Right atrium auricular region (tissue), 2 donors: ENCODE measurements at places on chromosomes 7 and 10. TPM values are rescaled to one million over a fixed set of nuclear protein-coding genes. Genes with fewer than 3 reads are reported as not detected.
A peak's percentile ranks its signal among the peaks of the same experiment; 100 is the strongest.

GRCh38 chr10:3666525-3667302 is 118.3 kb downstream of the KLF6 start:
- no peak for DNase-seq

- no peak for DNase-seq
Observed at GRCh38 chr7:84688671-84689070, 494.1 kb upstream of the SEMA3A start.

GRCh38 chr7:106332201-106332600 is 47.4 kb upstream of the NAMPT start:
- no peak for DNase-seq

GRCh38 chr7:156753630-156754029 is 113.1 kb downstream of the RNF32 start:
- no peak for DNase-seq

DNA sequence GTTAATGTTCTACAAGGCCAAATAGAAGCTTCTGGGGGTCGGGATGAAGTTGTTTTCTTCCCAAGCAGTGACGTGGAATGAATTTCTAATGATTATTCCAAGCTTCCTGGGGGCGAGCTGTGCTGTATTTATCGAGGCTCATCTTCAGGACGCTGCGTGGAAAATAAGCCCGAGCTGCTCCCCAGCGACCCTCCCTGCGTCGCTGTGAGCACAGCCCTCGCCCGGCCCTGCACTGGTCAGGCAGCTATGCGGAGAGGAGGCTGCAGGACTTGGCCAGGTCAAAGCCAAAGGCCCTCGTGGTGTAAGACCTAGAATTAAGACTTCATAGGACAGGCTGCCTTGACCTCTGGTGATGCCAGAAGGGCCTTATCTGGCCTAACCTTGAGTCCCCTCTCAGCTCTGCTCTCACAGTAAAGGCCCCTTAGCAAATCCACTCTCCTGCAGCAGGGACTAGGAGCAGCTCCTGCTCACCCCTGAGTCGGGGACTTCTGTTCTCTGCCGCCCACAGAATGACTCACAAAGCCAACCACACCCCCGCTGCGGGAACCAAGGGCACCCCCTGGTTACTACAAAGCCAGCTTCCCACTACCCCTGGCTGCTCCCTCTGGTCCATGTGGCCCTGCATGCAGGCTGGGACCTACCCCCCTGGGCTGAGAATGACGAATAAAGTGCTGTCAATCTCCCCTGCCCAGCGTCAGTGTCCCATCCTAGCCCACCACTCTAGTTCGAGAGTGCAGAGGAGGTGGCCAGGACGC is 501.6 kb downstream of the TCERG1L start:
- DNase-seq: peak; percentile 44

LBX1 gene
- not detected for total RNA-seq

SRRM3 gene
- total RNA-seq: 27.1 TPM

DNA sequence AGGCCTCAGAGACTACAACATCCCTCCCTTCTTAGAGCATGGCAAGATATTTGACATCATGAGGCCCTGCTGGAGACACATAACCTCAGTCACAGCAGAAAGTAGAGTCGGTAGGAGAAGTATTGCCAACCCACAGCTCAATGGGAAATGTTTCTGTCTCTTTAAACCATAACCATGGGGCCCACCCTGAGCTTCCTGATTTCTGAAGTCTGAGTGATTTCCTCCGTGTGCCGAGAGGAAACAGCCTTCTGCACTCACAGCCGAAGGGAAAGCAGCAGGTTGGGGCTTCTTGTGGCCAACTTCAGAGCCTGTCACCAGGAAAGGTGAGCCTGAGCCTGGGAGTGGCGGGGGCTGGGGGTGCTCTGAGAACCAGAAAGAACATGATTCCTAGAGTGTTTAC is at the start of gene GIMAP1:
Gene GIMAP1, plus strand, starts transcription at position 246 of the 400 bp plus-strand sequence. CDS start 2,435 bp downstream, outside the sequence.
- DNase-seq: peak; percentile 73

GRCh38 chr10:29109707-29110571 is 178.9 kb upstream of the LYZL1 start:
- no peak for DNase-seq

DNA sequence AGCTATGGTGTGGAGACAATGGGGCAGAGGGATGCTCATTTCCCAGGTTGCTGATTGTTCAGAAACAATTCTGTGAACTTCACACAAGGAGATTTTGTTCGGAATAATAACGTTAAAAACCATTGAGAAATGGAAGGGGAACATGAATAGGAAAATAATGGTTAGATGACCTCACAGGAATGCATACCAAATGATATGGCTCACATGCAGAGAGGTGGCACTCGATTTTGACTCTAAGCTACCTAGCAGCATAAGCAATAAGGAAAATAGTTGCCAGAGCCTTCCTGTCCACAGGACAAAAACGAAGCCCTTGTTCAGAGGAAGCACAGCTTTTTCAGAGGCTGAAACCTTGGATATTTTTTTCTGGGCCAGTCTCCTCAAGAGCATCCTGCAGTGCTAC is 293.1 kb downstream of the ZEB1 start:
- DNase-seq: no peak

- DNase-seq: no peak
Observed at GRCh38 chr10:11876324-11876723, 53.2 kb downstream of the PROSER2 start.

GRCh38 chr7:27922907-27923641 is 183.1 kb downstream of the TAX1BP1 start:
- DNase-seq: peak; percentile 72

DNA sequence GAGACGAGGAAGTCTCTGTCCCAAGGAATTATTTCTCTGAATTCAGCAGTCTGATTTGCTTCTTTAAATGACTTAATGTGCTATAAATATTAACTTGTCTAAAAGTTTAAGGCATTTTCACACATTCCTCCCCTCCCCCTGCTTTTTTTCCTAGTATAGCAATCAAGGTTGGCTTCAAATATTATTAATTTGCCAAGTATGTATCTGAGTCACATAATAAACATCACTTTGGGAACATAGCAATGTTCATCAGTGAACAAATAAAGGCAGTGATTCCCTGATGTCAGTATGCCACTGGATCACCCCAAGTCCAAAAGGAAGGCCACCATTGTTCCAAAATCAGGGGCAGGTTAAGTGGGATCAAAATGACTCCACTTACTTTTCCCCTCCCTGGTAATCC is 40.5 kb downstream of the PDE6C start:
- DNase-seq: no peak

OR2A1 gene
- total RNA-seq: 0.28 TPM

DNA sequence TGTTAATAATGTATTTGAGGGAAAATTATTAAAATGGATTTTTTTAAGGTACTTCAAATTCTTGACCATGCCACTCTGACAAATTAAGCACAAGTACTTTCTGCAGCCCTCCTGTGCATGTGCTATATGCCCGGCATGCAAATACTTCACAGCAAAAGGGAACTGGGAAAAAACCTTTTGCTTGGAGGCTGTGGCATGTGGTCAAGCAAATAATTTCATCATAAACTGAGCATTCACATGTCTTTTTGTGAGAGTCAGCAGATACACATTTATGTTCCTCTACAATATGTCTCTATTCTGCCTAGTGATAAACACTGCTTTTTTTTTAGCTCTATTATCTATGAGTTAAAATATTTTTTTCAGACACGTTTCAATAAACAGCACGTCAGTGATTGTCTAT is 53.7 kb upstream of the SEMA3A start:
- no peak for DNase-seq

- DNase-seq: no peak
Observed at GRCh38 chr7:5387711-5388245, 35.9 kb downstream of the TNRC18 start.

DNA sequence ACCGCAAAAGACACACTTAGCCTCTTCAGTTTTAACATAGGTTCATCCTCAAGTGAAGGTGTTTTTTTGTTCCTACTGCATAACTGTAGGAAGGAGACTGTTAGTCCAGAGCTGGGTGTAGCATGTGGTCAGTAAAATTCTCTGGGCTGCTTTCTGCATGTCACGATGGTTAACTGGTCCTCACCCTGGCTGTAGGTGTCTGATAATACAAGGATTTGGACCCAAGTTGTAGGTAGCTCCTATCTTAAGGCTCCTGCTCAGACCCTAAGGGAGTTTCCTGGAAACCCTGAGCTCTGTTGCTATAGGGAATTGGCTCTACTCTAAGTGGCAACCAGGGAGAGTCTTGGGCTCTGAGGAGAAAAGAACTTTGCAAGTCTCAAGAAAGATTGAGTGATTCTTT is 112.9 kb downstream of the SAMD9 start:
- no peak for DNase-seq

GRCh38 chr10:102159831-102160230 is 7.6 kb downstream of the NOLC1 start:
- no peak for DNase-seq

GDF2 gene
- 0.16 TPM for total RNA-seq

- peak; percentile 71 for DNase-seq
Observed at GRCh38 chr10:8453587-8453986, 399.1 kb downstream of the GATA3 start.

IL2RA gene
- total RNA-seq: 0.30 TPM

DNA sequence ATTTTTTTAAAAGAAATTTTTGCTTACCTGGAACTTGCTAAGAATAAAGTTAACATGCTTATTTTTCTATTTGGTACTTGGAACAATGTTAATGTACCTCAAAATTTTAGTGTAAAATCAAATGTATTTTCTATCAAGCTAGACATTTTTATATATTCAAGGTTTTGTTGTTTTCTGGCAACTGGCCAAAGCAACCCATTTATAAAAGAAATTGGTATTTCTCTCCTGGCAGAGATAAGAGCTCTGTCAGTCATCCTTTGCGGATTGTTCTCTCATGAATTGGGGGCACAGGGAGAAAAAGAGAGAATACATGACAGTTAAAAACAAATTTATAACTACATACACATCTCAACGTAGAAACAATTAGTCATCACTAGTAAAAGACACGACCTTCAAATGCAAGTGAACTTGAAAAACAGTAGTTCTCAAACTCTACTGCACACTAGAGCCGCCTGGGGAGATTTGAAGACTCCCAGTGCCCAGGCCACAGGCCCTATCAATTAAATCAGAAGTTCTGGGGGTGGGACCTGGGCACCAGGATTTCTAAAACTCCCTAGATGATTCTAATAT is 152.4 kb upstream of the LAMB4 start:
- no peak for DNase-seq

SPRN gene
- total RNA-seq: not detected

- peak; percentile 94 for DNase-seq
Observed at GRCh38 chr10:43362191-43362839, 9.1 kb upstream of the FXYD4 start.

PLXDC2 gene
- 24.0 TPM for total RNA-seq

FKBP6 gene
- not detected for total RNA-seq

MYL10 gene
- total RNA-seq: not detected

- no peak for DNase-seq
Observed at GRCh38 chr7:70006261-70006920, 408.1 kb downstream of the AUTS2 start.

MMP21 gene
- 0.67 TPM for total RNA-seq

- no peak for DNase-seq
Observed at GRCh38 chr7:117176206-117176605, 146.7 kb downstream of the WNT2 start.

NPTX2 gene
- 6.7 TPM for total RNA-seq

TMEM229A gene
- total RNA-seq: 1.1 TPM

DNA sequence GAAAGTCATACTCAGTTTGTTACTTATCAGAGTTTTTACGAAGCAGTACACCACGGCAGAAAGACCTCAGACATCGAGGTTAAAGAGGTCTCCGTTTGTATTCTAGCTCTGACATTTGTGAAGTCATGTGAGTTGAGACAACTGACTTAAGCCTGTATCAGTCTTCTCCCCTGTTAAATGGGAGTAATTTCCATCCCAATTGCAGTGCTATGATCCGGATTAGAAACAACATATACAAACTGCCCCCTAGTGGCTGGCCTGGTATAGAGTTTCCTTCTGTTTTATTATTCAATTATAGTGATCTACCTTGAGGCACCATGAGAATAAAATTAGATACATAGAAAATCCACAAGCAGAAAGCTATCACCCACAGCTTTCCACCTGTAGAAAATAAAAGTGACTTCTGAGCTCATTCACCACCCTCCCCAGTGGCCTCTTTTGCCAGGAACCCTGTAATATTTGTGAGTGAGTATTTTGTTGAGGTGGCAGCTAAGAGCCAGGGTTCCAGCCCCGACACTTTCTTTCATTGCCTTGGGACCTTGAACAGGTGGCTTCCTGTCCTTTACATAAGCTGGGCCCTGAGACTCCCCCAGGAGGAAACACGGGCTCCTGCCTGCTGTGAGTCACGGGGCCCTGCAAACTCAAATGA is 607.2 kb upstream of the MGMT start:
- DNase-seq: peak; percentile 57

DNA sequence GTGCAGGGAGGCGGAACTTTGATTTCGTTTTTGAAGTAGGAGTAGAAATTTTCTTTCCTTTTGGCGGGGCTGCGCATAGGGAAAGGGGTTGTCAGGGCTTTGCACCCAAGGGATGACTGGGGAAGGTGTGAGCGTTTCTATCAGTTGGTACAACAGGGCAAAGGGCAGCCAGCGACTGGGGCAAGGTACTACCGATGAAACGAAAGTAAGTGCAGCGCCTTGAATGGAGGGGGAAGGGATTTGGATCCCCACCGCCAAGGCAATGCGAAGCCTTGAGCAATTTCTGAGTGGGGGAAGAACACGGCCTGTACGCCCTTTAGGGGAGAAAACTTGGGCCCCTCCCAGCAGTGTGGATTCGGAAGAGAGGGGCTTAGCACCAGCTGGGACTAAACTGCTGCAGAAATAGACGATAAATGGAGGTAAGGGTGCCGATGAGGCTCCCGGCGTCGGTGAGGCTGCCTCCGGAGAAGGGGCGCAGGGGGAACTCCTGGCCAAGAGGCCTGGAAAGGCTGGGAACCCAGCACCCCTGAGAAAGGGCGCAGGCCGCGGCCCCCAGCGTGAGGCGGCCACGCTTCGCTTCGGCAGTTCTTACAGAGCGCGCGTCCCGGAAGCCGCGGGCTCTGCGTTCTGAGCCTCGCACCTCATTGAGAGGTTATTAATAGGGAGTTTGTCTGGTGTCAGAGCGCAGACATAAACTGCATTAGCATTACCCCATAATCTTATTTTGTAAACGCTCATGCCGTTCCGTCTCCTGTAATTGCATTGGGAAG is 10.0 kb upstream of the TLX1 start:
- DNase-seq: no peak

GRCh38 chr10:117133273-117134055 is 4.6 kb downstream of the VAX1 start:
- no peak for DNase-seq

EBLN1 gene
- total RNA-seq: not detected

OPN1SW gene
- total RNA-seq: not detected

GRCh38 chr10:26843736-26844135 is 17.0 kb downstream of the ABI1 start:
- no peak for DNase-seq

DNA sequence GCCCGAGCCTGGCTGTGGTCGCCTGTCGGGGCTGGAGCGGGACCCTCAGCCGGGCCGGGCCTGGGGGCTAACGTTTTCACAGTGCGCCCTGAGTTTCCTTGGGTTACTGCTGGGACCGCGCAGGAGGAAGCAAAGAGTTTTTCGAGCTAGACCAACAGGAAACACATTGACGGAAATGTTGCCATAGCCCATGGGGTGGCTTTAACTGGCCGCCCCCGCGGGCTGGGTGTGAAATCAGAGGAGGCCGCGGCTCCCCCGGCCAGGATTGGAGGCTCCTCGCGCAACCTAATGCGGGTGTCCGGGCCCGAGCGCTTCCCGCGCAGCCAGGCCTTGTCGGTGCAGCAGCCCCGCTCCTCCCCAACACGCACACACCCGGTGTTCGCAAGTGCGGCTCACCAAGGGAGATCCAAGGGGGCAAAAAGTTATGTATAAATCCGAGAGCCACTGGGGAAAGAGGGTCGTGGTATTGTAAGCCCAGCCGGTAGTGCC is 1.9 kb downstream of the HHEX start:
- DNase-seq: no peak
